ENCODE measurements at places on chromosomes 7 and 10. TPM values are rescaled to one million over a fixed set of nuclear protein-coding genes. Genes with fewer than 3 reads are reported as not detected.

The HOXA5 gene
- polyA plus RNA-seq: 25.0 TPM

DNA sequence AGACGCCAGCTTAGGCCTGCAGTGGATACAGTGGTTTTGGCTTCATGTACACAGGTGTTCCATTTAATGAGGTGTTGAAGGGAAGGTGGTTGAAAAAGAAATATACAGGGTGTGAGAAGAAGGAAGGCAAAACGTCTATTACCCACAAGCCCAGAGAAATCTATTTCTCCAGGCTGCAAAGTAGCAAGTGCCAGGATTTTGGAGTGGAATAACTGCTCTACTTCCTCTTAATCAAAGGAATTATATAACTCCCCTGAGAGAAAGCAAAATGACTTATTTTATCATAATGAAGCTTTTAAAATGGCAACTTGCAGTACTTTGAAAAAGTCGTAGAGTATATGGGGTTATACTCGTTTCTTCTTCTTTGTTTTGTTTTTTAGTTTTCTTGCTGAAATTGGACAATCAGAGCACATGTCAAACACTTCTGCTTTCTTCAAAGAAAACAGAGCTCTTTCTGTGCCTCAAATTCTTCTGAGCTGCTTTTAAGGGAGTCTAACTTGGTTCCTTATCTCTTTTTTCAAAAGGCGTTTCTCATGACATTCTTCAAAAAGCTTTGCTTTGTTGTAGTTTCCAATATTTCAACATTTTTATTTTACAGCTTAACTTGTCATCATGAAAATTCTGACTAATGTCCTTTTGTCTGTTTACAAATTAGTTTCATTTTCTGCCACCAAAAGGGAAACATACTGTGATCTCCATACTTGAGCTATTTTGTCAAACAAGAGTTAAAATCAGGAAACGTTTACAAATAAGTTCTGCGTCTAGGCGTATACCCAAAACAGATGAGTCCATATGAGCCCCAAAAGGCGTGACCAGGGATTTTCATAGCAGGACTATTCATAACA, 289.7 kb downstream of the FRMD4A start:
- no peak for DNase-seq

GRCh38 chr10:63866747-63867140, 345.5 kb downstream of the REEP3 start:
- DNase-seq: no peak

DNA sequence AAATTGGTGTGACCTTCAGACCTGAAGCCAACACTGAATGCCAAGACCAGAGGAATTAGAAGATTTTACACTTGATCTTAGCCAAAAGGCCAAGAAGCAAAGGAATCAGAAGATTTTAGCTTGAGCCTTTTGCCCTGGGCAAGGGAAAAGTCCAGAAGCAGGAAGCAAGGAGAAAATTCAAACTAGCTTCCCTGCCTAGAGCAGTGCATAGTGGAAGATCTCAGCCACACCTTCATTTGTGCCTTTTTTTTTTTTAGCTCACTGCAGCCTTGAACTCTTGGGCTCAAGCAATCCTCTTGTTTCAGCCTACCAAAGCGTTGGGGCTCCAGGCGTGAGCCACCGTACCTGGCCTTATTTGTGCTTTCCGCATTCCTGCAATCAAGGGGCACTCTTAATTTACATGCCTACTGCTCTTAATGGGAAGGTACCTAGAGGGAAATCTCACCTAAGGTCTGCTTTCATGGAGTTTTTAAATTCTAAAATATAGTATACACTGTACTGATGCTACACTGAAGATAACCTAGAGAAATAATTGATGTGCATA, 8.3 kb upstream of the PIP4K2A start:
- no peak for DNase-seq

The WNT8B gene
- 0.11 TPM for polyA plus RNA-seq
